ENCODE measurements at places on chromosomes 2 and 18.

DNA sequence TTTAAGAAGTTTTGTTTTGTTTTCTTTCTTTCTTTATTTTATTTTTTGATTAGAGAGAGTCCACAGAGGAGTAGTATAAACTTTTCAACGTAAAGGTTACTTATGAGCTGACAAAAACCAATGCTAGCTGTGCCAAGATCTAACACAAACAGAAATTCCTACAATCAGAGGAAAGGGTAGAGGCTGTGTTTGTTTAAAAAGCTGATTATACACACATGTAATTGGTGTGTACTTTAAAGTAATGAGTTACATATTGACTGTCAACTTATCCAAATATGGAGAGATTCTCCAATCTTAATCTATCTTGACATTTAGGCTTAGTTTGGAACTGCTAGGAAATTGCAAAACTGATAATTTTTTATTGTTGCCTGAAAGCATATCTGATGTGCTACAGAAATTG lies 63.7 kb upstream of the FAM110C start:
- DNase-seq, result no peak

GRCh38 chr2:127081826-127082633 lies 24.9 kb downstream of the BIN1 start:
- no peak for DNase-seq

DNA sequence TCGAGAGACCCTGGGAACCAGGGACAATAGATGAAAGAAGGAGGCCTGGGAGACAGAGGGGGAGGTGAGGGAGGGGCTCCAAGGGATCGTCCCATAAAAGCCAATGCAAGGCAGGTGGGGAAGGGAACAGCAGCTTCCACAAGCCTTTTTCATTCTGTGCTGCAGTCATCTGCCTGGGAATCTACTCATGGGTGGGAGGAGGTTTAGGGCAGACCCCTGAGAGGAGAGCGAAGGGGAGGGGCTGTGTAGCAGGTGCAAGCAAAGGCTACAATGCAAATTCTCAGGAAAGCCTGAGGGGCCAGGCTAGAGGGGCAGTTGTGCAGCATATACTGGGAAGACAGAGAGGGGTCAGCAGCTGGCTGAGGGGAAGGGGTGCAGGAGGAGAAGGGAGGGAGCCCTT lies 135.4 kb downstream of the SETBP1 start:
- no peak for DNase-seq

DNA sequence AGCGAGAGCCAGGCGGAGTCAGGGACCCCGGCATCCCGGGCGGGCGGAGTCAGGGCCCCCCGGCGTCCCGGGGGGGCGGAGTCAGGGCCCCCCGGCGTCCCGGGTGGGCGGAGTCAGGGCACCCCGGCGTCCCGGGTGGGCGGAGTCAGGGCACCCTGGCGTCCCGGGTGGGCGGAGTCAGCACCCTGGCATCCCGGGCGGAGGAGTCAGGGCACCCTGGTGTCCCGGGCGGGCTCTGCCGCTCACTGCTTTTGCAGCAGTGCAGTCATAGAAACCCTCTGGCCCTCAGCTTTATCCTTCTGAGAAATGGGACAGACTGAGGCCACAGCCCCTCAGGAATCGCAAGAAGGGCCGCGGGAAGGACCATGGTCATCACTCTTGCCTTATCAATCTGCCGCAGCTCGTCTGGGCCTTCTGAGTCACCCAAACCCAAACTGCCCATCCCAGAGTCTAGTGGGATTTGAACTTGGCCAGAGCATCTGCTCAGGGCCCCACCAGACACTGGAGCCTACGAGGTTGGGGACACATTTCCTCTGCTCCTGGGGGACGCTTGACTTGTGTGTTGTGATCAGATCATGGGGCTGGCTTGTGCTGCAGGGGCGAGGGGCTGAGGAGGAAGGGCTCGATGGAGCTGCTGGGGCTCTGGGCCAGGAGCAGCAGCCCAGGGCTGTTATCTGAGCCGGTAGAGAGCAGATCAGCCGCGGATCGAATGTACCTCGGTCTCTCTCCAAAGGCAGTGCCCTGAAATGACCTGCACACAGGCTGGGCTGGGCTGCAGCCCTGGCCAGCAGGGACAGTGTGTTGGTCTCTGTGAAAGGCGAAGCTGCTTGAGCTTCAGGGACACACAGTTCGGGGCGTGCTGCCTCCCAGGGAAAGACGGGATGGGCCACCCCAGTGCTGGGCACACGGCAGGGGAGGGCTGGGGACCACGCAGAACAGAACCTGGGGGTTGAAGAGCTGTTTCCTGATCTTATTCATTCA lies 290.1 kb upstream of the HDAC4 start:
- no peak for DNase-seq

DNA sequence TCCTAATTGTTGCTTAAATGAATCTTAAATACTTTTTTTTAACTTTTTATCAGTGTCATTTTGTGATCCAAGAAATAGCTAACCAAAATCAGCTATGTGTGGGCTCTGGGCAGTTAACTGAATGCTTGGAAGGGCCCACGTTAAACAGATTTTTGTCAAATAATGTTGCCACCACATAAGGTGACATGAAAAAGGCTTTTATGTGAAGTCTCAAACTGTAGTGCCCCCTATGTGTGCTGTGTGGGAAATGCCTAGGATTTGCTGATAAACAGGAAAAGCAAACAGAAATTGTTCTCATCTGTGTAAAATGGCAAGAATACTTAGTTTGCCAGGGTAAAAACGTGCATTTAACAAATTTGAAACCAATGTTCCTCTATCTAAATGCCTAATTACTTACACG lies 242.2 kb downstream of the ZNF516 start:
- DNase-seq, result no peak

DNA sequence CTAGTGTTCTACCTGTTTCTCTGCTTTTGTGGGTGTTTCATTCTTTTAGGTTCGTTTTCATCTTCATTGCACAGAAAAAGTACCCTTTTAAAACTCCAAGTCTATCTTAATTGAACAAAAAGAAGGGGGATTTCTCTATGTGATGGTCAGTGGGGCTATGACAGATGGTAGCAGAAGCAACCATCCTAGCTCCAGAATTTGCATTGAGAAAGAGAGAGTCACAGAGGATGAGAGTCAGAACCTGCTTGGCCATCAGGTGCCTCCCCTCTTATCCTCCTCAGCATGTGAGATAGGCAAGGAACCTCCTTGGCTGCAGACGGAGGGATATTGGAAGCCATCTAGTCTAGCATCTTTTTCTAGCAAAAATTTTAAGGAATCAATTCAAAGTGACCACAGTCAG lies 398.0 kb upstream of the DCC start:
- DNase-seq, result no peak
